ENCODE measurements at places on chromosomes 4 and X. TPM values are rescaled to one million over a fixed set of nuclear protein-coding genes. Genes with fewer than 3 reads are reported as not detected.

DNA sequence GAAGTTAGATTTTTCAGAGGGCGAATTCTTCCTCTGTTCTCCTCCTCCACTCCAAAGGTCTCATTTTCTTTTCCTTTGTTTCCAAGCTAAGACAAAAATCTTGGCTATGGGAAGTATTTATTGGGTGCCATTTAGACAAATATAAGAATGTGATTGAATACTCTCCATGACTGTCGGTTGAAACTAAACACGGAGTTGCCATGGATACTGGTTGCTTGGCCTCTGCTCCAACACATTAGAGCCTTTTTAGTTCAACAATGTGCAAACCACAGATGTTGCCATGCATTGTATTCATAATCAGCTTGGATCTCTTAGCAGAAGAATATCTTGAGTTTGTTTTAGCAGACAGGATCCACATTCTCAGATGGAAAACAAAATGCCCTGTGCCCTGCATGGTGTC, 366.5 kb upstream of the LCORL start:
- DNase-seq, result no peak

The UGT2B15 gene
- total RNA-seq, result not detected

The ARR3 gene
- not detected for total RNA-seq

GRCh38 chr4:116838609-116839008, 246.8 kb downstream of the TRAM1L1 start:
- DNase-seq, result no peak

DNA sequence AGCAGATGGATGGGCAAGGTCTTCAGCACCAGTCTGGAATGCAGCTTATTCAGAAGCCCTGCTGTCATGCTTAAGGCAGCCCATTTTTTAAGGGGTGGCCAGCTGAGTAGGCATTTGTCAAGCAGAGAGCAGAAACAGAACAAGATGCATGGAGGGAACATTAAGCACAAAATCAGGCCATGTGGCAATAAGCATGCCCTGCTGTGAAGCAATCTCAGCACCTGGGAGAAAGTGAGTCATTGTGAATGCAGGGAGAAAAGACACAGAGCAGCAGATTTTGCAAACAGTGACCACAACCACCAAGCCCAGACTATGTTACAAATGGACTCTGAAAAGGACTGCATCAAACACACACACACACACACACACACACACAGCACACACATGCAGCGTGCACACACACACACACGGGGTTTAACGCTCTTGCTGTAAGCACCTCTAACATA, 94.1 kb upstream of the GALNT7 start:
- DNase-seq, result no peak

Data from esophagus muscularis mucosa (tissue), 4 donors.